Activated naive CD4-positive, alpha-beta T cell treated with Interleukin-2 at 50 U/mL for 16 hours (primary cell): ENCODE measurements at places on chromosomes 5 and 9.
A peak's percentile ranks its signal among the peaks of the same experiment; 100 is the strongest.

GRCh38 chr5:105453216-105453807, 1890.7 kb upstream of the NUDT12 start:
- DNase-seq: no peak

DNA sequence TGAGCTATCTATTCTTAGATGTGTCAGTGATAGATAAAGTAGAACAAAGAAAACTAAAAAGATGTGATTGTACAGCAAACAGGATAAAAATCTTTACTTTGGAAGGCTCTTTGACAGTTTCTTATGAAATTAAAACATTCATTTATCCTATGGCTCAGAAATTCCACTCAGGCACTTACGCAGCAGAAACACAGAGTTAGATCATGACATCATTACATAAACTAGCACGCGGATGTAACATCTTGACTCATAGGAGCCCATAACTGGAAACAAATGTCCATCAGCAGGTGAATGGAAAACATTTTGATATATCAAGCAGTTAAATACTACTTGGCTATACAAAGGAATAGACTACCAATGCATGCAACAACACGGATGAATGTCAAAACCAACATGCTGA, 45.3 kb downstream of the ICE1 start:
- no peak for DNase-seq

DNA sequence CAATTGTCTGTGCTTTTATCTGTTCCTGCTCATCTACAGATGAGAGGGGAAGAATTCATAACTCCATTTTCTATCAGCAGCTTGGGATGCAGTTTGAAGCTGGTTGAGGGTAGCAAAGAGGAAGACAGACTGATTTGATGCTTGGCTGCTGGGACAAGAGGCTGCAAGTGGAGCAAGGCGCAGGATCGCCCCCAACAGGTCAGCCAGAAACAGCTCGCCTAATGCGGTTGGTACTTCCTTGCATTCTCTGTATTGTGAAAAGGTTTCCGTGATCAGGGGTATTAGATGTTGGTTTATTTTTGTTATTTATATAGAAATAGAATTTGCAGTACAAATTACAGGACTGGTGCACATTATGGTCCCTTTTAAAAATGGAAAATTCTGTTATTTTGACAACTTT, 40.6 kb downstream of the ZNF883 start:
- no peak for DNase-seq

- DNase-seq: no peak
Measured at GRCh38 chr9:117266855-117267497, 147.9 kb downstream of the ASTN2 start.

DNA sequence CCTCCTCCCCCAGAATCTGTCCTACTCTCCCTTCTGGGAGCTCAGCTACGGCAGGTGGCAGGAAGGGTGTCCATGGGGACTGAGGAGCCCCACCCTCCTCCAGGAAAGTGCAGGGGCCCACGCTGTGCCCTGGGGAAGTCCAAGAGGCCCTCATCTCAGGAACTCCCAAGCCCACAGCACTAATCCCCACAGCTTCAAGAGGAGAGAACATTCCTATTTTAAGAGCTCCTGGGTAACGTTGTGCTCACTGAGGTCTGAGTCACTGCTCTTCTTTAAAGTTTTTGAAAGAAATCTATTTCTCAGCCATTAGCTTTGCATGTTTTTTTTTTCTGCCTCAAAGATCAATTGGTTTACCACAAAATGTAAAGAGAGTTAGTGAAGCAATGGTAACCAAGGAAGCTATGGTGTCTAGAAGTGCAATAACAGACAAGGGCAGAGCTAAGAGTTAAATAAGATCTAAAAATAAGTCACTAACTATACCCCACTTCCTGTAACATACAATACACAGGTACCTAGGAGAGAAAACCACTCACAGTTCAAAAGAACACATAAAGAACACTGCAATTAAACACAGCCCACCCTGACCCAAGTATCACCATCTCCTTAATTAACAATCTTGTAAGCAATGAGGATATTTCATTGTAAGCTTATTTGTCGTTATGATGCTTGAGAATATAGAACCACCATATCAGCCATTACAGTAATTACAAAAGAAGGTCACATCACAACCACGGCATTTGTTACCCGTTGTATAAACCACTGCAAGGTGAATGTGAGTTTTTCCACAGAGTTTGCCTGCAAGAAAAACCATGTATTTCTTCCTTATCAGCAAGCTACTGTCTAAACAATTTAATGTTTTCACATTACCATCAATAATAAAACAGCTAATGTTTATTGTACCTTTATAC, 382.3 kb upstream of the SLC30A5 start:
- DNase-seq: peak; percentile 2

- DNase-seq: no peak
Measured at GRCh38 chr5:13816126-13816525, 128.4 kb downstream of the DNAH5 start.

GRCh38 chr9:17994695-17995425, 416.0 kb downstream of the SH3GL2 start:
- DNase-seq: no peak

DNA sequence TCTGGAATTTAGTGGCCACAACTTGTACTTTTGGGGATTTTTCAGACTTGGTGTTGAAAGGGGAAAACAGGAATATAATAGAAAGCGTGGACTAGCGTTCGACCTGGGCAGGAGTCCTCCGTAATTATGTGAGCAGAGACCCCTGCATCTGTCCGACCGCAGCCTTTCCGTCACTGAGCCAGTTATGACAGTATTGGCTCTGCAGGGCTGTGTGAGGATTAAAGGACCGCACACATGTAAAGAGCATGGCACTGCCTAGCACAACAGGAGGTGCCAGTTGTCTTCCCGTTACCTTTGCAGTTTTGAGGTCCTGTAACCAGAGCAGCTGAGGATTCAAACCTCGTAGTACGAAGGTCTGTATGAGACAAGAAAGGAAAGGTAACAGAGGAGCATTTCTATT, 1.2 kb downstream of the B4GALT7 start:
- no peak for DNase-seq

- DNase-seq: no peak
Measured at GRCh38 chr9:134679616-134680392, 38.2 kb downstream of the COL5A1 start.

DNA sequence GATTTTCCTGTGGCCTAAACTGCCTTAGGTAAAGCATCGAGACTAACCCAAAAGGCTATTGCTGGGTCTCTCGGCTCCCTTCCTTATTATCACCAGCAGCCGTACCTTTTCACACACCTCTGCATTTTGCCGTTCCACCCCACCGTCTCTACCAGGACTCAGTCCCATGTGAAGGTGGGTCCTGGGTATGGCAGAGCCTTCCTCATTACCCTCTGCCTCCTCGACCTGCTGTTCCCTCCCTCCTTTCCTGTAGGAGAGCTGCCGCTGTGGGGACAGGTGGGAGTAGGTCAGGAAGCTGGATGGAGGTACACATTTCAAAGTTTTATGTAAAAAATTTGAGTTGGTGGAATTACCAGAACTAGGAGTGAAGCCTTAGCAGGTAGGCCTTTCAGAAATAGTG, 1.8 kb downstream of the CCL28 start:
- no peak for DNase-seq

DNA sequence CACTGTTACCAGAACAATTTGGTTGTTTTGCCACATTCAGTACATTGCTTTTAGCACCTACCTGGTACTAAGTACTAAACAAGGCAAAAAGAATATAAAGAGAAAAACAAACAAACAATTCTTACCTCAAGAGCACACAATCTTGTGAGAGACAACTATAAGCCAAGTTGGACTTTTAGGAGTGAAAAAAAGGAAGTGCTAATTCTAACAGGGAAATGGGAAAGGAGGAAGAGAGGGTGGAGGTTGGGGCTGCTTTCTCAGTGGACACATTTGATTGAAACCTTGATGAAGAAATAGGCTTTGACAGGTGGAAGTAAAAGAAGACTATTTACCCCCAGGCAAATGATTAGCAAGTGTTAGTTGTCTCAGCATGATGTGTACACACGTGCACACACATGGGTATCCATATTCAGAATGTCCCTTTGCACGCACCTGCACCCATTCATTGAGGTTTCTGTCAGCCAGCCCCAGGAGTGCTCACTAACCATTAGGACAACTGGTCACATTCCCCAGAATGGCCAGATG, 302.6 kb downstream of the ACTL7B start:
- DNase-seq: no peak

- DNase-seq: no peak
Measured at GRCh38 chr9:2377117-2377516, 244.5 kb upstream of the VLDLR start.

DNA sequence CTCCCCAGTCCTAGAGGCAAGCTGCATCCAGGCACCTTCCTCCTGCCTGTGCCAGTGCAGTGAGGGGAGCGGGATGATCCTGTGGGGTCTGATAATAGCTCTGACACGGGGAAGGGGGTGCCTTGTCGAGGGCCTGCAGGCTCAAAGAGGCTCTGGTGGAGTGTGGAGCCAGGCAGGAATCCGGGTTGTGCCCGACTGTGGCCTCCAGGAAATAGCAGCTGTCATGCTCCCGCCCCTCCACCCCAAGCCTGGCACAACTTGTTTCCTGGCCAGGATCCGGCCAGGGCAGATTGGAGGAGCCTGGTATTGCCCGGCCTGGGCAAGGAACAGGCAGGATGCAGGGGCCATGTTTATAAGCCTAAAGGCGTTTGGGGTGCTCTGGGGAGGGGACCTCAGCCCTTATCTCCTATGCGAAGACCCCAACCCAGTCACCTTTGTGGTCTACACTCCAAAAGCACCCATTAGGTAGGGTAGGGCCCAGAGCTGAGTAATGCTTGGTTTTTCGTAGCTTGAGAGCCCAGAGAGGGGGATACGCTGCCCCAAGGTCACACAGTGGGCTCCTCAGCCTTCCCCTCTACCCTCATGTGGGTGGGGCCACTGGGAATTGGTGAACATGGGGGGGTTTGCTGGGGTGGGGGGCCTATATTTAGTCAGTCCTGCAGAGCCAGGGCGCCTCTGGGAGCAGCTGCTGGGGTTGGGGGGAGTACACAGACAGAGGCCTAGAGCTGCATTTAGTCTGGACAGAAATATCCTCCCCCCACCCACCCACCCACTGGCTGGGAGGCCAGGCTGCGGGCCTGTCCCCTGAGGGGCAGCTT, 12.2 kb downstream of the CXXC5 start:
- DNase-seq: no peak

DNA sequence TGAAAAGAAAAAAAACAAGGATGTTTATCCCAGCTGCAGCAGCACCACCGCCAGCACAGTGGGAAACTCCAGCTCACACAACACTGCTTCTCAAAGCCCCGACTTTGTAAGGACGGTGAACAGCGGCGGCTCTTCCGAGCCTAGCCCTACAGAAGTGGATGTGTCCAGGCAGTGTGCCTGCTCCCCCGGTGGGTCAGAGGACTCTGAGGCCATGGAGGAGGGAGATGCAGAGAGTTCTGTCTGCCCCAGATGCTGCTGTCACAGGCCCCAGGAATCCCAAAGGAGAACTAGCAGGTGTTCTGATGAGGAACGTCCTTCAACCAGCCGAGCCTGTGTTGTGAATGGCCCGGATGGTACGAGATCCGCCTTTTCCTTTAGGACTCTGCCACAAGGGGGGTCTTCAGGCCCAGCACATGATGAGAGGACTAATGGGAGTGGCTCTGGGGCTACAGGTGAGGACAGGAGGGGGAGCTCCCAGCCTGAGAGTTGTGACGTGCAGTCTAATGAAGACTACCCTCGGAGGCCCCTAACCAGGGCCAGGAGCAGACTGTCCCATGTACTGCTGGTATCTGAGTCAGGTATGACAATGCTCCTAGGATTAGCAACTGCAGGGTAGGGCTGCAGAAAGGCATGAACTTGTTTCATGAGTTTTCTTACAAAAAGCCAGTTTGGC, 43.7 kb downstream of the FBXO38 start:
- DNase-seq: no peak

DNA sequence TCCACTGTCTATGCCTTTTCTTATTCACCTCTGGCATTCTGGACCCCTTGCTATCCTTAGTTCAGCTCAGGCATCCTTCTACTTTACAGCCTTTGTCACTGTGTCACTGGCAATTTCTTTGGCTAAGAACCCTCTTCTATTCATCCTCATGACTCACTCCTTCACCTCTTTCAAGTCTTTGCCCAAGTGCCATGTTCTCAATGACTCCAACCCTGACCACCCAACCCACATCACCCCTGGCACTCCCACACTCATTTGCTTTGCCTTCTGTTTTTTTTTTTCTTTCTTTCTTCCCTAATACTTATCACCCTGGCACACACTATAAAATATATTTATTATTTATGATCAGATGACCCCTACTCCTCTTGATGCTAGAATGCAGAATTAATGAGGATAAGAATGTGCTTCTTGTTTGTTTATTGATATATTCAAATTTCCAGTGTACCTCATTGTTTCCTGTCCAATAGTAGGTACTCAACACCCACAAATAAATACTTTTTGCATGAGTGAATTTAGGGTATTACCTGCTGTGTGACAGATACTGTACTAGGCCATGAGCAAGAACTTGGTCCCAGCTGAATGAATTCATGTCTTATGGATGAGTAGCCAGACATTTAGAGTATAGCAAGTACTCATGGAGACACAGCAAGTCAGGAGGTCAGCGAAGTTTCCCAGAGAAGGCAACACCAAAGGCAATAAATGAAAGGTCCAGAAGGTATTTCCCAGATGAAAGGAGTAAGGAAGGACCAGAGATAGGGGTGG, 236.1 kb downstream of the PAPPA start:
- DNase-seq: no peak

- no peak for DNase-seq
Measured at GRCh38 chr5:146703899-146704298, 174.7 kb downstream of the PPP2R2B start.

- no peak for DNase-seq
Measured at GRCh38 chr9:27586304-27586703, 13.0 kb upstream of the C9orf72 start.

DNA sequence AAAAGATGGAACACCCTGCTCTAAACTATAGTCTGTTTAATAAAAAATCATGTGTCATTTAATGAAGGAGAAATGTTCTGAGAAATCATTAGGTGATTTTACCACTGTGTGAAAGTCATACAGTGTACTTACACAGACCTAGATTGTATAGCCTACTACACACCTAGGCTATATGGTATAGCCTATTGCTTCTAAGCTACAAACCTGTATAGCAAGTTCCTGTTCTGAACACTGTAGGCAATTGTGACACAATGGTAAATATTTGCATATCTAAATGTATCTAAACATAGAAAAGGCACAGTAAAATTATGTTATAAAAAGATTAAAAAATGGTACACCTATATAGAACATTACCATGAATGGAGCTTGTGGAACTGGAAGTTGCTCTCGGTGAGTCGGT, 40.6 kb downstream of the EFNA5 start:
- no peak for DNase-seq

GRCh38 chr5:119393746-119394145, 37.9 kb downstream of the TNFAIP8 start:
- DNase-seq: no peak

- no peak for DNase-seq
Measured at GRCh38 chr5:39266442-39266841, 47.1 kb upstream of the FYB1 start.

GRCh38 chr5:10902145-10902544, 141.1 kb upstream of the DAP start:
- DNase-seq: no peak
